Forelimb muscle (tissue), 1 donor: ENCODE measurements at places on chromosomes 12 and 14. TPM values are rescaled to one million over a fixed set of nuclear protein-coding genes. Genes with fewer than 3 reads are reported as not detected.

GRCh38 chr12:64733857-64734256 is 25.3 kb downstream of the GNS start:
- no peak for DNase-seq

DNA sequence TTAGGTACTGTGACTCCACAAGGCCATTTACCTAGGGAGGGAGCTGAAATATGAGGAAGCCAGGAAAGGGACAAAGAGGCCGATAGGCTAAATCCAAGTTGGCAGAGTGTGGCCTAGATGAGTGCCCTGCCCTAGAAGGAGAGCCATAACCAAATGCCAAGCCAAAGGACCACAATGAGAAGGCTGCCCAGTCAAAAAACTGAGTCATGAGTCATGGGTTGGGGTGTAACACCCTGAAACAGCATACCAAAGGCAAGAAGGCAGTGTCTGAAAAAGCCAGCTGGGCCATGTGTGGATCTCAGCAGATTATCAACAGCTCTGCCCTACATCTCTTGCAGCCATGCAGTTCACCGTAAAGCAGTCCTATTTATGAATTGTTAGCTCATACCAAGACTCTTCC is 171.7 kb downstream of the PHLDA1 start:
- no peak for DNase-seq

DNA sequence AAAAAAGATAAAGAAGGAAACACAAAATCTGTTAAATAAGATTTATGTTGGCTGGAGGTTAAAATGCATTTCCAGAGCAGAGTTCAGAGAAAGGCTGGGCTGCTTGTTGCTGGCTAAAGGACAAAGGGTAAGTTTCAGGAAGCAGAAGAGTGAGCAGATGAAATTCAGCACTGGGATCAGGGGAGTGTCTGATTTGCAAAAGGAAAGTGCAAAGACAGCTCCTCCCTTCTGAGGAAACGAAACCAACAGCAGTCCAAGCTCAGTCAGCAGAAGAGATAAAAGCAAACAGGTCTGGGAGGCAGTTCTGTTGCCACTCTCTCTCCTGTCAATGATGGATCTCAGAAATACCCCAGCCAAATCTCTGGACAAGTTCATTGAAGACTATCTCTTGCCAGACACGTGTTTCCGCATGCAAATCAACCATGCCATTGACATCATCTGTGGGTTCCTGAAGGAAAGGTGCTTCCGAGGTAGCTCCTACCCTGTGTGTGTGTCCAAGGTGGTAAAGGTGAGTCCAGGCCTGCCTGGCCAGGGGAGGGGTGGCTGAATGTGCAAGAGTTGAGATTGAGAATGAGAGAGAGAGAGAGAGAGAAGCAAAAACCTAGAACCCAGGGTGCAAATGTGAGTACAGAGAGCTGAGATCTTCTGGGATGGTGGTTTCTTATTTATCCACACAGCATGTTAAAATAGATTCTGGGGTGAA is at the start of gene OAS1:
Gene OAS1, plus strand, starts transcription at position 251 of the 703 bp plus-strand sequence. Its CDS starts 78 bp downstream, at position 329.
- DNase-seq, result no peak

DNA sequence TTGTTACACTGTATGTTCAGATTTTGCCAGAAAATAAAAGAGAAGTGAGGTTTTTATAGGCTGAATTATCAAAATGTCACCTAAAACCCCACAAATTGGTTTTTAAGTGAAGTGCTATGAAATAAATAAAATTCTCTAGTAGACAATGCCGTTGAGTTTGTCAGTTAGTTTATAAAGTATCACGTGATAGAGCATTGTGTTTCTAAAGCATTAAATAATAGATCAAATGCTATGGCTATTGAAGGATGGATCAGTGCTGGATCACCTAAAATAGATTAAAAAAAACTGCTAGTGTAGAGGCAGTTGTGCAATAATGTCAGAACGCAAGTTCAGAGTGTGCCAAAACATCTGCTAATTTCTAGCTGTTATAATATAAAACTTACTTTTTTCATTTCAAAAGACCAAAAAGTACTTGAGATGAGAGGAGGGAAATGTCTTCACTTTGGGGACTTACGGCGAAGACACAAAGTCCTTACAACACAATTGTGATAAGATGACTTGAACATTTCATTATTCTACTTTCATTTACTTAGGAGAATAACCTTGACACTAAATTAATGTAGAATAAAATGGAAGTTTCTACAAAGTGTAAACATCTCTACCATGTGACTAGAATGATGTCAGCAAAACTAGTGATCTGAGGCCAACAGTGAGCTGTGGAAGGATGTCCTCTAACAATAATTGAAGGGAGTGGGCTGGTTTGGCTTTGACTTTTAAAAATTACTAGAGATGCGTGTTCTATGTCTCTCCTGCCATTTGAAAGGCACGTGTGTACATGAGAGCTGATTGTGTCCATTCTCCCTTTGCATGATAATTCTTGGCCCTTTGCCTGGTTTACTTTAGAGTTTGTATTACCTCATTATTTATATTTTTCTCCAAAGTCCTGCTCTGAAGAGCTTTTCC is 154.4 kb upstream of the PDE3A start:
- DNase-seq, result peak; percentile 70

DNA sequence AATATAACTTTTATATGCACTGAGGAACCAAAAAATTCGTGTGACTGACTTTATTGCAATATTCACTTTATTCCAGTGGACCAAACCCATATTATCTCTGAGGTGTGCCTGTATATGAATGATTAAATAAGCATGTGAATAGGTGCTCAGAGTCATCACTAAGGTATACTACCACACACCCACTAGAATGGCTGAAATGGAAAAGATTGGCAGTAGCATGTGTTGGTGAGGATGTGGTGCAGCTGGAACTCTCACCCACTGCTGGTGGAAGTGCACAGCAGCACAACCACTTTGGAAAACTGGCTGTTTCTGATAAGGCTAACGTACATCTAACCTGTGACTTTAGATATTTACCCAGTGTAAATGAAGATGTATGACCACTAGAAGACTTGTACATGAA is 36.8 kb downstream of the GOLGA5 start:
- DNase-seq, result no peak

DNA sequence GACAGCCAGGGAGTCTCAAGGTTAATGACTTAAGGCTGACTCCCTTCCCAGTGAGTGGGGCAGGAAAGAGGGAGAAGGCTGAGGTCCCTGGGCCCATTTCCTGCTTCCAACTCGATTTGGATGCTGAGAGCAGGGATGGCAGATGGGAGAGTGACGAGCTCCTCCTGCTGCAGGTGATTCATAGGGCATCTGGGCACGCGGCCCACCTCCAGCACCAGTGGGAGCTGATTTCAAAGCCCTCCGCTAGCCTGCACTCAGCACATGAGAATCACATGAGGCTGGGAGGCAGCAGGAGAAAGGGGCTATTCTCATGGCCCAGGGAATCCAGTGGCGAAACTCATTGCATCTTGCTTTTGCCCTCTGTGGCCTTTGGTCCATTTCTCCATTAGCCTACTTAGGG is 90.8 kb downstream of the SSPN start:
- no peak for DNase-seq

Gene LMO3
- polyA plus RNA-seq, result 0.95 TPM

- DNase-seq, result no peak
Measured at GRCh38 chr12:121470751-121471150, 70.8 kb downstream of the RNF34 start.

Gene HOXC6
- polyA plus RNA-seq, result 4.7 TPM

Gene MYH6
- 7.0 TPM for polyA plus RNA-seq

GRCh38 chr12:20040831-20041230 is 327.5 kb upstream of the PDE3A start:
- no peak for DNase-seq

Gene NELL2
- 0.35 TPM for polyA plus RNA-seq

DNA sequence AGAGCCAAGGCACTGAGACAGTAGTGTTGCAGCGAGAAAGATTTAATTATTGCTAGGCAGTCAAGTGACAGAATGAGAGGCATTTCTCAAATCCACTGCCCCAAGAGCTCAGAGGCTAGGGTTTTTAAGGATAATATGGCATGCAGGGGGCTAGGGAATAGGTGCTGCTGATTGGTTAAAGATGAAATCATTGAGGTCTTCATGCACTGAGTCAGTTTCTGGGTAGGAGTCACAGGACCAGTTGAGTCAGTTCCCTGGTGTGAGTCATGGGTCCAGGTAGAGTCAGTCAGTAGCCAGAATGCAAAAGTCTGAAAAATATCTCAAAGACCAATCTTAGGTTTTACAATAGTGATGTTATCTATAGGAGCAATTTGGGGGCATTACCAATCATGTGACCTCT is 323.8 kb downstream of the RGS6 start:
- no peak for DNase-seq

Gene SLC17A8
- 0.06 TPM for polyA plus RNA-seq

- DNase-seq, result no peak
Measured at GRCh38 chr14:45194964-45195363, 58.0 kb downstream of the MIS18BP1 start.

Gene BHLHE41
- polyA plus RNA-seq, result 2.6 TPM

Gene DPPA3
- not detected for polyA plus RNA-seq

GRCh38 chr14:61106959-61107641 is 126.1 kb downstream of the SLC38A6 start:
- DNase-seq, result no peak

- no peak for DNase-seq
Measured at GRCh38 chr12:116513944-116514343, 45.2 kb upstream of the MAP1LC3B2 start.

- no peak for DNase-seq
Measured at GRCh38 chr12:85457016-85457415, 177.0 kb downstream of the ALX1 start.

DNA sequence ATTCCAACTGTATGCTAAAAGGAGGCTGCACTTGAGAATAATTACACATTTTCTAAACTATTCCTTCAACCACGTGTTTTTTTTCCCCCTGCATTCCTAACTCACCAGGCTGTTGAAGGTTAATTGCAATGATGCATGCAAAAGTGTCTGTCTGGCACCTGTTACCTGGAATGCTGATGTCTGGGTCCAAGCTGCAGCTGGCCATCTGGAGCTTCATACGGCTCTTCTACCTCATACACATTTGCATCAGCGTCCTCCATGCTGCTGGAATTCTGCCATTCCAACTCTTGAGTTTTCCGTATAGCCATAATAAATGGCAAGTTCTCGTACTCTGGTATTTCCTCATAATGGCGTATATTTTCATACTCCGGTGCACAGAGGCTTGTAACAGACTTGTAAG is 8.6 kb downstream of the FGD6 start:
- no peak for DNase-seq

Gene RSRC2
- 118 TPM for polyA plus RNA-seq

- no peak for DNase-seq
Measured at GRCh38 chr12:62436164-62436503, 30.5 kb upstream of the MON2 start.

DNA sequence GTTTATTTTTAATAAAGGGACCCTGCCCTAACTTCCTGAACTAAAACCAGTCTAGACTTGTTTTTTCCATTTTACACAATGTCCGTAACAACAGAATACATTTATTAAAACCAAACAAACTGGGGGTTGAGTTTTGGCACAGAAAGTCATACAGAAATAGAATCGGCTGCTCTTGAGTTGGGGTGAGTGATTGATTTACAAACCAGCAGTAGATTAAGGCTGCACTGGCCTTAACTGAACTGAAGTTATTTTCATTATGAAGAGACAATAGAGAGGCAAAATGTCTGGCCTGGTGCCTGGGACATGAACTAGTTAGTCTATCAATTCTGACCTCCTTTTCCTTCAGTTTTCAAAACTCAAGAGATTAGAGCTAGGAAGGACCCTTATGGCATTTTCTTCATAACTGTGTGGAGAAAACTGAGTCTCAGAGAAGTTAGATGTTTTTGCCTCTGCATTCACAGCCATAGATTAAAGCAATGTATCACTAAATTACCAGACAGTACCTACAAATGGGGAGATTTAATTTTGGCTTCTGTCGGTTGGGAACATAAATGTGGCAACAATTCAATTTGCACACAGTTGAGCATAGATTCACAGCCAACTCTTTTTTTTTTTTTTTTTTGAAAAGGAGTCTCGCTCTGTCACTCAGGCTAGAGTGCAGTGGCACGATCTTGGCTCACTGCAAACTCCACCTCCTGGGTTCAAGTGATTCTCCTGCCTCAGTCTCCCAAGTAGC is 19.8 kb upstream of the MGP start:
- no peak for DNase-seq

Gene NANOG
- polyA plus RNA-seq, result 0.13 TPM

Gene TMEM132D
- 0.52 TPM for polyA plus RNA-seq

- no peak for DNase-seq
Measured at GRCh38 chr14:63361790-63362189, 43.1 kb upstream of the GPHB5 start.

Gene REC8
- polyA plus RNA-seq, result 8.2 TPM

DNA sequence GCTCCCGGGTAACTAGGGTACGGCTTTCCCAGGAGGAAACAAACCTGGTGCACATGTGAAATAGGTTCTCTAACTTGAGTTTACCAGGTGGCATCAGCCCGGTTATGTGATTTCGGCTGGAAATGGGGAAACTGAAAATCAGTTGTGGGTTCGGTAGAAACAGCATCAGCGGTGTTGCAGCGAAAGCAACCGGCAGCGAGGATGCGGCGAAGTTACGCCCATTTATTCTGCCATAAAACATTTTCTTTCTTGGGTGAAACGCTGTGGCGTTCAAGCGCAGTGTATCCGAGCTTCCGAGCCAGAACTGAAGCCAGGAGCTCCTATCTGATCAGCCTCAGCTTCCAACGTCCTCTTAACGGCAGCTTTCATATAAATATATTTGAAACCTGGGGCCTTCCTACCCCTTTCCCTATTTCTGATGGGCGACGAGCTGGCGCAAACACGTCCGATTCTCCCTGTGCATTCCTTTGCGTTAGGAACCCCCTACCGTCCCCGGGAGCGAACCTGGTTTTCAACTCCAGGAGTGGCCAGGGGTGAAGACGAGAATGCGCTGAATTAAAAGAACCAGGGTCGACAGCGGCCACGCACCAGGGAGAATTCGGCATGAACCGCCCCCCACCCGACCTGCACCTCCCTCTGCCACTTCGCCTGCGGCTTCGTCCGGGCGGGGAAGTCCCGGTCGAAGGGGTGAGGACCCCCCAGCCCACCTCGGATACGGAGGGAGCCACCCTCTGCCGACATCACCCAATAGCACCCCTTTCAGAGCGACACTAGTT is 1.6 kb downstream of the DPF3 start:
- no peak for DNase-seq

- DNase-seq, result peak; percentile 59
Measured at GRCh38 chr12:6766651-6767349, 637 bp downstream of the PTMS start.

Gene NRXN3
- 0.58 TPM for polyA plus RNA-seq

Gene NUAK1
- polyA plus RNA-seq, result 9.6 TPM

Gene KCNC2
- polyA plus RNA-seq, result 0.38 TPM

GRCh38 chr12:105961821-105962671 is 176.7 kb downstream of the NUAK1 start:
- no peak for DNase-seq

Gene SERPINA10
- polyA plus RNA-seq, result 0.03 TPM

DNA sequence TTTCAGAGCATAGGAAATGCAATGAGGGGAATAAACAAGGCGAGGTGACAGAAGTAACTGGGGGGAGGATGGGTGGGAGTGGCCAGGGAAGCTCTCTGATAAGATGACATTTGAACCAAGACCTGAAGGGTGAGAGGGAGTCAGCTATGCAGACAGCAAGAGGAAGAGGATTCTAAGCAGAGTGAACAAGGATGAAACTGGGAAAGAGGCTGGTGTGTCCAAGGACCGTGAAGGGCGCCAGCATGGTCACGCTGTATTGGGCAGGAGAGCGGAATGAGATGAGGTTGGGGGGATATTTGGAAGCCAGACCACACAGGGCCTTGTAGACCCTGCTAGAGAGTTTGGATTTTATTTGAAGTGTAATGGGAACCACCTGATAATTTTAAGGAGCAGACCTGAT is 10.5 kb upstream of the PPP1R1A start:
- DNase-seq, result no peak

- no peak for DNase-seq
Measured at GRCh38 chr14:24092505-24093206, 1.5 kb upstream of the PCK2 start.
